Vagina (tissue), 2 donors: ENCODE measurements at places on chromosomes 12 and 14.

- no peaks in the 10 kb centered on the region for H3K36me3 ChIP-seq
- no peak overlapping the region for H3K4me3 ChIP-seq
- no peak for DNase-seq
- H3K27me3 ChIP-seq = no peaks in the 10 kb centered on the region
These were observed 340.0 kb downstream of the TRHDE start for GRCh38 chr12:72612171-72612570.

- no peak overlapping the region for H3K4me3 ChIP-seq
- no peaks in the 10 kb centered on the region for H3K4me1 ChIP-seq
- H3K36me3 ChIP-seq = no peaks in the 10 kb centered on the region
- H3K27me3 ChIP-seq = no peaks in the 10 kb centered on the region
- DNase-seq = no peak
These were observed 1.4 kb downstream of the GUCY2C start for GRCh38 chr12:14694970-14695369.

GRCh38 chr14:104156142-104156541 lies 17.8 kb downstream of the KIF26A start:
- H3K4me1 ChIP-seq = no peaks in the 10 kb centered on the region
- no peak overlapping the region for H3K4me3 ChIP-seq
- no peaks in the 10 kb centered on the region for H3K27me3 ChIP-seq
- H3K27ac ChIP-seq = no peak overlapping the region
- no peak for DNase-seq

DNA sequence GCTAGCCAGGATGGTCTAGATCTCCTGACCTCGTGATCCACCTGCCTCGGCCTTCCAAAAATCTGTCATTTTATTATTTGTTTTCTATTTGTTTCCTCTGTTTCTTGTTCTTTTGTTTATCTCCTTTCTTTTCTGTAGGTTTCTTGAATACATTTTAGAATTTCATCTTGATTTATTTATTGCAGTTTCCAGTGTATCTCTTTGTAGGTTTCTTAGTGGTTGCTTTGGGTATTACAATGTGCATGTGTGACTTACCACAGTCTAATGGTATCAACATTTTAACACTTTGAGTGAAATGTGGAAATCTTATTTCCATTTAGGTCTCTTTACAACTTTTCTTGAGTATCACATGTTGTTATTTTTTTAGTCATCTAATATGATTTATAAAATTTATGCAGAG lies 29.9 kb upstream of the MUCL1 start:
- DNase-seq = no peak
- H3K27ac ChIP-seq = no peak overlapping the region
- no peaks in the 10 kb centered on the region for H3K4me1 ChIP-seq

- H3K4me1 ChIP-seq = peaks cover 8% of the 10 kb centered on the region
- H3K4me3 ChIP-seq = no peak overlapping the region
- DNase-seq = no peak
- H3K36me3 ChIP-seq = no peaks in the 10 kb centered on the region
- H3K27me3 ChIP-seq = no peaks in the 10 kb centered on the region
These were observed 5.3 kb downstream of the NAV3 start for GRCh38 chr12:77835969-77836368.

DNA sequence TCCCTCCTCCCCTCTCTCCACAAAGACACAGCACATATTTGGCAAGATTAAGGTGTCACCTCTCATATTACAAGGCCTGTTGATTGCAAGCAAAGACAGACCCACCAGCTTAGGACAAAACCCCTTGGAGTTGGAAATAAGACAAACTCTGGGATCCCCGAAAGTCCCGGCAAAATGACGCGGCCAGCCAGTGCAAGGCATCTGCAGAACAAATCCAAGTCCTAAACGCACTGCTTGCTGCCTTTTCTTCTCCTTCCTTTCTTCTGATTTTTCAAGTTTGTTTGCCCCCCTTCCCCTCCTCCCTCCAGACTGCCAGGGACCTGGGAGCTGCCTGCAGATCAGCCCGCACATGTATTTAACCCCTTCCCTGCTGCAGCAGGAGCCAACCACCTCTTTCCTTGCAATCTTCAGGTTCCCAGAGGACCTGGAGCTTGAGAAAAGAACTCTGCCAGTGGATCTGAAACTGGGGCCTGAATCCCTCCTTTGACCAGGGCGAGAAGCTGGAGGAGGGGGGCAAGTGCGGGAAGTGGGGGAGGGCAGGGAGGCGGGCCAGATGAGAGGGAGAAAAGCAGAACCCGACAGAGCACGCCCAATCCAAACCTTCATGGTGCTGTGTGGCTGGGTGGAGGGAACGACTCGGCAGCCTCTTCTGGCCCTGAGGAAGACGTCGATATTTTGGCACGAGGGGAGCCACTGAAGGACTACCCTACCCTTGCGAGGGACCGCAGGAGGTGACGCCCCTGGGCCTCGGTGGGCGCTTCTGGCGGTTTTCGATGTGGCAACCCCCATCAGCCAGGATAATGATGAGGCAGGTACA lies 2.0 kb upstream of the NTF3 start:
- H3K4me1 ChIP-seq = peaks cover 54% of the 10 kb centered on the region
- DNase-seq = no peak
- H3K4me3 ChIP-seq = peak overlapping the region; percentile 69
- no peaks in the 10 kb centered on the region for H3K36me3 ChIP-seq
- H3K27ac ChIP-seq = peak overlapping the region; percentile 58

DNA sequence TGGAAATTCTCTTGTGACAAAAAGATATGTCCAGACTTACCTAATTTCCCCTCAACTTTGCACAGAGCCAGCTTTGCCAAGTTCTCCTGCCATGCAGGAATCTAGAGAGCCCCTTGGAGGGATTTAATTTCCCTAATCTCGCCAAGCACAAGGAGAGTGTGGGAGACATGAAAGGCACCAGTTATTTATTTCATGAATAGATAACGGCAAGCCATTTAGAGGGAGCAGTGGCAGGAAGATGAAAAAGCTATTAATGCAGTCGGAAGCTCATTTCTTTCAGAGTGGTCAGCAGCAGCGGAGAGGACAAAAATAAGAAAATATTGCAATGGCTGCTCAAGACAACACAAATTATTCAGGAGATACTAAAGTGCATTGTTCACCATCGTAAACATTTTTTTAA lies 150.9 kb upstream of the WSCD2 start:
- DNase-seq = no peak
- no peak overlapping the region for H3K4me3 ChIP-seq
- no peak overlapping the region for H3K27ac ChIP-seq
- H3K27me3 ChIP-seq = no peaks in the 10 kb centered on the region
- H3K36me3 ChIP-seq = no peaks in the 10 kb centered on the region

DNA sequence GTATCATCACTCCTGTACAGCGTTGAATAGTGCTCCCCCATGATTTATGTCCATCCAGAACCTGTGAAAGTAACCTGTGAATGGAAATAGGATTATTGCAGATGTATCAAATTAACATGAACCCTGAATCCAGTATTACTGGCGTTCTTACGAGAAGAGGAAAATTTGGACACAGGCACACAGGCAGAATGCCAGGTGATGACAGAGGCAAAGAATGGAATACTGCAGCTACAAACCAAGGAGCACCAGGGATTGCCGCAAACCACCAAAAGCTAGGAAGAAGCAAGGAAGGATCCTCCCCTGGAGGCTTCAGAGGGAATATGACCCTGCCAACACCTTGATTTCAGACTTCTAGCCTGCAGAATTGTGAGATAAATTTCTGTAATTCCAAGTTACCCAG lies 113.5 kb upstream of the EGLN3 start:
- no peaks in the 10 kb centered on the region for H3K36me3 ChIP-seq
- H3K27me3 ChIP-seq = no peaks in the 10 kb centered on the region
- H3K4me1 ChIP-seq = peaks cover 12% of the 10 kb centered on the region

DNA sequence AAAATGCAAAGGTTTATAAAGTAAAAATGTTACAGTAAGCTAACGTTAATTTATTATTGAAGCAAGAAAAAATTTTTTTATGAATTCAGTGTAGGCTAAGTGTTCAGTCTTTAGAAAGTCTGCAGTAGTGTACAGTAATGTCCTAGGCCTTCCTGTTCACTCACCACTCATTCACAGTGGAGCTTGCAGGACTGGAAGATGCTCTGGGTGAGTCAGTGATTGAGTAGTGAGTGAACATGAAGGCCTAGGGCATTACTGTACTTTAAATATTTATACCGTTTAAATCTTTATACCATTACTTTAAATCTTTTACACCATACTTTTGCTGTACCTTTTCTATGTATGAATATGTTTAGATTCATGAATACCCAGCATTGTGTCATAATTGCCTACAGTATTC lies 120.3 kb upstream of the SLC38A4 start:
- no peak overlapping the region for H3K27ac ChIP-seq
- no peak overlapping the region for H3K4me3 ChIP-seq
- no peaks in the 10 kb centered on the region for H3K4me1 ChIP-seq
- no peak for DNase-seq
- no peaks in the 10 kb centered on the region for H3K36me3 ChIP-seq

DNA sequence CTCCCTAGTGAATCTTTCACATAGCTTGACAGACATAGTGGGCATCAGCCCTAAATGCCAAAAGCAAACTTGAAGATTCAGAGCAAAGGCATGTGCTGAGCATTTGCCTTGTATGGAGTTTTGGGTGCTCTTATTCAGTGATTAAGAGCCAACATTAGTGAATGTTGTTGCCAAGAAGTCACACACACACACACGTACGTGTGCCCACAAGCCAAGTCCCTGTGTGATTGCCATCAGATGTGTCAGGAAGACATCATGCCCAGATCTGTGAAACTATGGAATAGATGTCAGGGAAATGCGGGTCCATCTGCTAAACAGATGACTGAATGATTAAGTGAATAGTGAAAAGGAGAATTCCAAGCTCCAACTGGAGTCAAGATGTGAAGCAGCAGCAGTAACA lies 149.0 kb downstream of the AKAP6 start:
- no peak overlapping the region for H3K4me3 ChIP-seq
- H3K27me3 ChIP-seq = no peaks in the 10 kb centered on the region
- H3K36me3 ChIP-seq = no peaks in the 10 kb centered on the region
- H3K27ac ChIP-seq = no peak overlapping the region

DNA sequence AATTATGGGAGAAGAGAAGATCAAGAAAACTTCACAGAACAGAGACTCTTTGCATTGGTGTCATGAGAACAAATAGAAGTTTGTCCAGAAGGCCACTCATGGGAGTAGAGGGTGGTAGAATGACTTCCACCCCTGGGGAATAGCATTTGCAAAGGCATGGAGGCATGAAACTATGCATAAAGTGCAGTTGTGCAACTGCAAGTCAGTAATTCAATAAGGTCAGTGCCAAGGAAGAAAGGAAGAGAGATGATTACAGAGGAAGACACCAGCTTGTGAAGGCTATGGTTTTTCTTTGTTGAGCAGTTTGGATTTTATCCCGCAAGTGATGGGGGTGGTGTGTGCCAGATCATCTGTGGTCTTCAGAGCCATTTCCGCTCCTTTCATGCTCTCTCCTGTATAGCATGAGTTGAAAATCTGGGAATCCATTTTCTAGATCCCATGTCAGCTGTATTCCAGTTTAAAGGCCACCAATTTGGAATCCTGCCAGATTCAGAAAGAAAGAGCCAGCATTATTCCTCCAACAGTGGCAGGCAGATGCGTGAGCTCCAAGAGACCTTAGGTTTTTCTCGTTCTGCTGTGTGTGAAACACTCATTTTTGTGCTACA lies 67.6 kb upstream of the GRIN2B start:
- no peaks in the 10 kb centered on the region for H3K36me3 ChIP-seq
- H3K27me3 ChIP-seq = no peaks in the 10 kb centered on the region

GRCh38 chr12:121889274-121889624 lies 659 bp downstream of the PSMD9 start:
- peak overlapping the region; percentile 97 for H3K27ac ChIP-seq
- no peaks in the 10 kb centered on the region for H3K36me3 ChIP-seq
- peaks cover 38% of the 10 kb centered on the region for H3K4me1 ChIP-seq
- H3K27me3 ChIP-seq = no peaks in the 10 kb centered on the region
- H3K4me3 ChIP-seq = peak overlapping the region; percentile 71

GRCh38 chr12:49867570-49868341 lies 24.9 kb upstream of the BCDIN3D start:
- H3K36me3 ChIP-seq = no peaks in the 10 kb centered on the region
- H3K4me3 ChIP-seq = no peak overlapping the region
- H3K27me3 ChIP-seq = no peaks in the 10 kb centered on the region
- peak overlapping the region; percentile 85 for H3K27ac ChIP-seq
- peaks cover 34% of the 10 kb centered on the region for H3K4me1 ChIP-seq
- no peak for DNase-seq
